NCI-H2227 treated with DMSO at 0.1 percent for 48 hours (cell line): ENCODE measurements at places on chromosomes 13 and 19.

DNA sequence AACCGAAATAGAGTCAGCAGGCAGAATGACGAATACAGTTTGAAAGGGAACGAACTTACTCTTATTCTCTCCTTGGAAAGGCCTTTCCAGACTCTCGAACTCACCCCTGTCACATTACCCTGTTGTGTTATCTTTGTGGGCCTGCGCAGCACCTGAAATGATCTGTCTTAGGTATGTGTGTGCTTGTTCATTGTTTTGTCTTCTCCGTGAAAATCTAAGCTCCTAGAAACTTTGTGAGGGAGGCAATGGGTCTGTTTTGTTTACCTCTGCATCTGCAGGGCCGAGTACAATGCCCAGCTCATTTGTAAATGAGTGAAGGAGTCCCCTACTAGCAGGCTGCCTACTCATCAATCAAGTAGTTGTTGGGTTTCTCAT is 19.6 kb downstream of the HMGB1 start:
- DNase-seq, result no peak

DNA sequence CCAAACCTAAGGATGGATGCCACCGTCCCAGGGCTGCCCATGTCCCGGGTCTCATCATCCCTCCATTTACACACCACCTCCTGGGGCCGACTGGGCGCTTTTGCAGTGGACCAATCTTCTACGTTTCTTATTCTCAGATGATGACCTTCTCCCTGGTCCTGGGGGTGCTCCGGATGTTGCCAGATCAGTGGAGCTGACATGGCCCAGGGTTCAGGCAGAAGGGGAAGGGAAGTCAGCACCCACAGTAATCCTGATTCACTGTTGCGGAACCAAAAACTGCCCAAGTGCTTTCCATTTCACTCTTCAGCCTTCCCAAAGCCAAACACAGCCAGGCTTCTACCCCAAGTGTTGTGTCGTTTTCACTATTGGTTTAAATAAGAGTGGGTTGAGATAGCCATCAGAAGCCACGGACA is 29.8 kb downstream of the RAB20 start:
- no peak for DNase-seq

DNA sequence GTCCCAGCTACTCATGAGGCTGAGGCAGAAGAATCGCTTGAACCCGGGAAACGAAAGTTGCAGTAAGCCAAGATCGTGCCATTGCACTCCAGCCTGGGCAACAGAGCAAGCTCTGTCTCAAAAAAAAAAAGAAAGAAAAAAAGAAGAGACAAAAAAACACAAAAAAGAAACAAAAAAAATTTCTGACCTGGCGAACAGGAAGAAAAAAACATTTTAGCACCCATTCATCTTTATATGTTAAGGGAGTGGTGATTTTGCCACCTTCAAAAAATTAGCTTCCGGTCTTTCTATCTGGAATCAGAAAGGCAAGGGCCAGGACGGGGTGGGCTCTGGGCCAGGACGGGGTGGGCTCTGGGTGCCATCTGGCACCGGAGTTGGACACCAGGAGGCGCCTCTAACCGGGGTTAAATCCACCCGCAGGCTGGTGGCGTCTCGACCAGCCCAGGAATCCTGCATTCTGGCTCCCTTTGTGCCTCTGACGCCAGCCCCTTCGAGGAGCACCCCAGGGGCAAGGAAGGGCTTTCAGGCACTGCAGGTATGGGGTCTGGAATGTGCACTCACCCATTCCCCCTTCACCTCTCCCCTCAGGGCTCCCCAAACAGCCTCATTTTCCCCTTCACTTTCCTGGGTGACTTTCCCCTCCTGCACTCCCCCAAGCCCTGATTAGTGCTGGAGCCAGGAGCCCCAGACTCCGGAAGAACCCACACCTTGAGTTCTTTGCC is 10.4 kb upstream of the ZSWIM4 start:
- no peak for DNase-seq

- DNase-seq, result no peak
Measured at GRCh38 chr13:50365408-50366391, 350.5 kb downstream of the KCNRG start.

DNA sequence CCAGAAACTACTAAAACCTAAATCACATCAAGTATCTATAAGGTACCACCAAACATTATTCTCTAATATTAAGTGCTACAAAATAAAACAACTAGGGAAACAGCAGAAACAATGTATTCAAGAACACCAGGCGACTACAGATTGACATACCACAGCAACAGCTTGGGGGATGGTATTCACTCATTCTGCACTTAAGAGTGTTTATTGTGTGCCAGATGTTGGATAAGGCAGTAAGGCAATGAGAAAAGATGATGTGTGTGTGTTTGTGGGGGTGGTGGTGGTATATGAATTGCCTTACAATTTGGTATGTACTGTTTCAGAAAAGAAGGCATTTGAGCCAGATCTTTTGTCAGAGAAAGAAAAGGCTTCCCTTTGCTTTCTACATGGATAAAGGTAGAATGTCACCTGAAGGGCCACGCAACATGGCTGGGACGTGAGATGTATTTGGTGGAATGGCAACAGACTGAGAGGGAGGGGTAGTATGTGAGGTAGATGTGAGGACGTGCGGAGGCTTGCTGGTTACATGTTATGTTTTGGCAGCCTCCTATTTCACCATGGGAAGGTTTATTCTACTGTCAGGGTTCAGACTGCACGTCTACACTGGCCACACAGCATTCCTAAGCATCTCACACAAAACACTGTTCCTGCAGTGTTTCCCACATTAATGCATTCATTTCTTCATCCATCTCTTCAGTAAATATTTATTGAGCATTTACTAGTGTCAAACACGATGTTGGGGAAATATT is 300.7 kb downstream of the KLF12 start:
- no peak for DNase-seq

GRCh38 chr13:36891752-36892151 is 28.3 kb downstream of the SMAD9 start:
- DNase-seq, result no peak

GRCh38 chr13:111295886-111296285 is 24.6 kb upstream of the TEX29 start:
- DNase-seq, result no peak

DNA sequence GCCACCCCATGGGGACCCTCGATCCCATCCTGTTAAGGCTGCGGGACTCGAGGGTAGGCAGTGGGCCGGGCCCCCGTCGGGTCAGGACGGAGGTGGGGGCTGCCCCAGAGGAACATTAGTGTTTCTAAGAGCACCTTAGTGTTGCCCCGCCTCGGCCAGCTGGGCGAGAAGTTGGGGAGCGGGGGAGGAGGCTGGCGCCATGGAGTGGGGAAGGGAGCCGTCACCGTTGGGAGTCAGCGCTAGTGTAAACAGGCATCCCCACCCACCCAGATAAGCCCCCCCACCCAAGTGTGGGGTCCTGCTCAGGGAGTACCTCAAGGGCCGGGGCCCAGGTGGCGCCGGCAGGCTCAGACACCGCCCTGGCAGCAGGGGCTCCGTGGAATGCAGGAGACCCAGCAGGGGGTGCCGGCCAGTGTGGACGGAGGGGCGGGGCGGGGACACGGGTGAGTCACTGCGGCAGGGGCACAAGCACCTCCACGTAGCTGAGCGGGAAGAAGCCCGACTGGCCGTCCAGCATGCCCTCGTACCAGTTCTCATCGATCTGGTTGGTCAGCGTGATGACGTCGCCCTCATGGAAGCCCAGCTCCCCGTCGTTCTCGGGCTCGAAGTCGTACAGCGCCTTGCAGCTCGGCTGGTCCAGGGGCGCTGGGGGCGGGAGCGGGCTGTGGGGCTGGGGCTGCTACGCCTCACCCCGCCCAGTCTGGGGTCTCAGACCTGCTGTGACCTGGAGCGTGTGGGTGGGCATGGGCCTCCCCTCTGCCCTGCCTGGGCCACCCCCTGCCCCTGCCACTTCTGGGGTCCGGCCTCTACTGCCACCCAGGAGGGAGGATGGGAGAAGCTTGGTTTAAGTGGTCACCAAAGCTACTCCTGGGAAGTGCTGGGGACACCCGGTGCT is 18.0 kb downstream of the MPND start:
- no peak for DNase-seq

DNA sequence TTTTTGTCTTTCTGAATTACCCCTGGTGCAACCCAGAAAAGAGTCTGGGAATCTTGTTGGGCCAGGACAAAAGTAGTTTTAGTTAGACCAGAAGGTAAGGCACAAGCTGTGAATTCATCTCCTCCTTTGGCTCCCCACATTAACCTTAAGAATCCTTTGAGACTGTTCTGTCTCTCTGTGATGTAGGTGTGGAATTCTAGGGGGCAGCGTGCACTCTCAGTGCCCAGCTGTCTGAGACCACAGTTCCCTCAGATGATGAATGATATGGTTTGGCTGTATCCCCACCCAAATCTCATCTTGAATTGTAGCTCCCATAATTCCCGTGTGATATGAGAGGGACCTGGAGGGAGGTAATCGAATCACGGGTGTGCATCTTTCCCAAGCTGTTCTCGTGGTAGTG is 43.9 kb downstream of the ZNF506 start:
- DNase-seq, result no peak

- no peak for DNase-seq
Measured at GRCh38 chr19:38386971-38387549, 774 bp downstream of the GGN start.
